ENCODE measurements at places on chromosomes 12 and 14.

DNA sequence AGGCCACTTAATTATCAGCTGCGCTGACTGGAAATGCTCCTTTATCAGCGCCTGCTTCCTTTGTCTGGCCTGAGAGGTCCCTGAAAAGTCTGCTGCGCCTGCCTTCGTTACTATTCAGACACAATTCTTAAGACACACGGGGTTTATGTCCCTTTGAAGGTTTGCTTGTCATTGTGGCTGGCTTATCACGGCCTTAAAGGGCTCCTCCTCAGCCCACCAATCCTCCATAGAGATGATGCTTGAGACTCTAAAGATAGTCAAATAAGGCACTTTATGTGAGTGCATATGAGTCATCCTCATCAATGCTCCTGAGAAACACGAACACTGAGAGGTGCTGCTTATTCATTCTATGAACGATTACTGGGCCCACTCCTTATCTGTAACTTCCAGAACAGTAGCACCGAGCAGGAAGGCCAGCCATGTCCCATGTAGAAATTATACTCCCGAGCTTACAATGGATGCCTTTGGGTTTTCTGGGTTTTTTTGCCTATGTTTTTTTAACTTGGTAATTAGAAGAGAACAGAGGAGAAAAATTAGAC, 1268.2 kb upstream of the TMEM132C start:
- DNase-seq = no peak

- DNase-seq = no peak
Measured at GRCh38 chr12:118851891-118852290, 129.4 kb upstream of the SRRM4 start.

GRCh38 chr12:88994537-88994936, 357.8 kb downstream of the DUSP6 start:
- DNase-seq = no peak

- DNase-seq = no peak
Measured at GRCh38 chr12:59700153-59700450, 104.3 kb downstream of the SLC16A7 start.

GRCh38 chr14:29410581-29410980, 517.1 kb downstream of the PRKD1 start:
- no peak for DNase-seq

DNA sequence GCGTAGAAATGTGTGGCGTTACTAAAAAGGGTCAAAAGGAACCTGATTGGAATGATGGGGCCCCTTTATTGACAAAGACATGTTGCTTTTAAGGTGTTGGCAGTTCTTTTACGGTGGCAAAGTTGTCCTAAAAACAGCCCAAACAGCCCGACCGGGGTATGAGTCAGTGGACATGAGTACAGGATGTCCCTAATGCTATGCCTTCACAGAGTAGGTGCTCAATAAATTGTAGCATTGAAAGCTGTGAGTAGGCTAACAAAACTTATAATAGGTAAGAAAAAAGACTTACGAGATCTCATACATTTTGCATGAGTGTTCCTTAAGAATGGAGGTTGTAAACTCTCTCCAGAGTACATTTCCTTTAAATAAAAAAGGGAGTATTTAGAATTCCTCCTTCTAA, 2.6 kb downstream of the ELK3 start:
- DNase-seq = no peak

DNA sequence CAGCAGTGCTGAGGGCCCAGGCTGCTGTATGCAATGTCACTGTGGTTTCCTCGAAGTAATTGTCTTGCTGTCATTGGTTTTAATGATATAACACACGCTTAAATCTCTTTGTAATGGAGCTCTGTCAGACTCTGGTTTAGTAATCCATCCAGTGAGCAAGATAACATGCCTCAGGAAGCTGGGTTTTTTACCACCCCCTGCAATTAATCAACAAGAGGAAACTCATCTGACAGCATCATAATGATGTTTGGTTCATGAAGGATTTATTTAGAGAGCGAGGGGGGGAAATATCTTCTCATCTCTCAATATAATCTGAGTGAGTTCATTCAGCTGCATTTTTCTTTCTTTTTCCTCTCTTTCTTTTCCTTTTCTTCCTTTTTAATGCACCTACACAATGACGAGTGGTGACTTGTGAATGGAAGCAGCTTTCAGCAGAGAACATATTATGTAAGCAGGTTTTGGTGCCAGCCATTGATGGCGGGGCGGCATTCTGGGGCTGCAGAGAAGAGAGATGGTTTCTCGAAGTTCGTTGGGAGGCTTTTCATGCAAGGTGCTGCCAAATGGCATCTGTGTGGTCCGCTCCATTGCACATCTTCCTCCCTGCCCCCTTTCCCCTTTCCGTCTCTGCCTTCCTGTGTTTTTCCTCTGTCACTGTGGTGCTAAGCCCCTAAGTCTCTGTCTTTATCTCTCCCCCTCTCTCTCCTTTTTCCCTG, 6.7 kb downstream of the RPH3A start:
- no peak for DNase-seq

- DNase-seq = no peak
Measured at GRCh38 chr14:76773956-76774820, 12.9 kb downstream of the VASH1 start.

DNA sequence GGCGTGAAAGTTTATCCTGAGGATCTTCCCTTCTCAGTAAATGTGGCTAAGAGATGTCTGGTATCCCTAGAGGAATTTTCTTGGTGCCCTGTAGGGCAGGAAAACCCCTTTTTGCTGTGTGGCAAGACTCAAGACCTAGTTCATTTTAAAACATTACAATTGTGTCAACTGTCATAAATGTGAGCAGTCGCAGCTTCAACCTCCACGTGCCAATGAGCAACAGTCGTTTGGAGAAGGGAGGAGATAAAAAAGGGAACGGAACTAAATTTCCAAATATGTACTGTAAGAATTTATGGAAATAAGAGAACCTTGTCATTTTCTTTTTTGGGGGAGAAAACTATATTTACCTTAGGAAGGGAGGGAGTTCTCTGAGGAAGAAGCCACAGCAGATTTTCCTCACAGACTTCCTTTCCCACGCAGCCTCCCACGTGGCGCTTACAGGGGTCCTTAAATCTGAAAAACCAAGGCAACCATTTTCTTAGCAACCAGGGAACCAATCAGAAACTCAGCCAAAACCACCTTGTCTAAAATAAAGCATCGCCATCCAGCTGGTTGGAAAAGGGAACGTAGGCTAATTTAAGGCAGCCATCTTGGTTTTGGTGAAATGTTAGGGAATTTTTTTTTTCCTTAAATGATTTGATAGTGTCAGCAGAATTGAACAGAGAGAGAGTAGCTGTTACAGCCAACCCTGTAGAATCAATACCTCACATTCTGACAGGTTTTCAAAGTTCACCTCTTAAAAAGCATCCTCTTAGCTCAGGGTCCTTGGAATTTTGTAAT, 99.1 kb downstream of the FIGNL2 start:
- no peak for DNase-seq

DNA sequence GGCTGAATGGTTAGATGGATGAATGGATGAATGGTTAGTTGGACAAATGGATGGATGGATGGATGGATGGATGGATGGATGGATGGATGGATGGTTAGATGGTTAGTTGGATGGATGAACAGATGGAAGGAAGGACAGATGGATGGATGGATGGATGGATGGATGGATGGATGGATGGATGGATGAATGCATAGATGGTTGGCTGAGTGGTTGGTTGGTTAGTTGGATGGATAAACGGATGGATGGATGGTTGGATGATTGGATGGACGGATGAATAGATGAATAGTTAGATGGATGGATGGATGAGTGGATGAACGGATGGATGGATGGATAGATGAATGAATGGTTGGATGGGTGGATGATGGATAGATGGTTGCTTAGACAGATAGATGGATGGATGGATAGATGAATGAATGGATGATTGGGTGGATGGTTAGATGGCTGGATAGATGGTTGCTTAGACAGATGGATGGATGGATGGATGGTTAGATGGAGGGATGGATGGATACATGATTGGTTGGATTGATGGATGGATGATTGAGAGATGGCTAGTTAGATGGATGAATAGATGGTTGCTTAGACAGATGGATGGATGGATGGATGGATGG, 48.8 kb upstream of the HSPB8 start:
- DNase-seq = no peak

- no peak for DNase-seq
Measured at GRCh38 chr12:44117337-44117736, 281.5 kb downstream of the TMEM117 start.

DNA sequence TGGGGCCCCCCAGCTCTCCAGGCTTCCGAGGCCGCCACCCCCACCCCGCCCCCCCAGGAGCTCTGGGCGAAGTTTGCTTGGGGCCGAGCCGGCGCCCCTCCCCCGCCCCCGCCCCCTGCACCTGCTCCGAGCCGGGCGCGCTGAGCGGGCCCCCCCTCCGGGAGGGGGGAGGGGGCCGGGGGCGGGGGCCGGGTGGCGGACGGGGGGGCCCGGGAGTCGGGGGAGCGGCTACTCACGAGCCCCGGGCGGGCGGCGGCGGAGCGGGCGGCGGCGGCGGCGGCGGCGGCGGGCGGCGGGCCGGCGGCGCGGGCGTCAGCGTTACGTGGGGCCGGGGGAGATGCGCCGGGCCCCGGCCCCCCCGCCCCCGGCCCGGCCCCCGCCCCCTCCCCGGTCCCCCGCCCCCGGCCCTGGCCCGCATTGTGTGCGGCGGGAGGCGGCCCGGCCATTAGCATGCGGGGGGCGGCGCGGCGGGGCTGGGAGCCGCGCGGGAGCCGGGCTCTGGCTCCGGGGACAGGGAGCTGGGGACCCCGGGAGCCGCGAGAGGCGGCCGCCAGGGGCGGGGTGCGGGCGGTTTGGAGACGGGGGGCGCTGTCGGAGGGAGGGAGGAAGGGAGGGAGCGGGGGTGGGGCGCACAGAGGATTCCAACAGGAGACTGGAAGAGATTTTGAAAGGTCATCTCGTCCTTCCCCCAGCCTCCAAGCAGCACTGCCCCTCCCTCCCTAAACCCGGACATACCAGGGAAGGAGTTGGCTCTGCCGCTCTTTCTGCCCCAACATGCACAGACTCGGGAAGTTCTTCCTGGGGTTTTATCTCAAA, at the start of gene ZNF219:
Gene ZNF219 (minus strand): TSS at position 580 of the 816 bp plus-strand sequence. CDS start 5,064 bp downstream, outside the sequence.
- no peak for DNase-seq

DNA sequence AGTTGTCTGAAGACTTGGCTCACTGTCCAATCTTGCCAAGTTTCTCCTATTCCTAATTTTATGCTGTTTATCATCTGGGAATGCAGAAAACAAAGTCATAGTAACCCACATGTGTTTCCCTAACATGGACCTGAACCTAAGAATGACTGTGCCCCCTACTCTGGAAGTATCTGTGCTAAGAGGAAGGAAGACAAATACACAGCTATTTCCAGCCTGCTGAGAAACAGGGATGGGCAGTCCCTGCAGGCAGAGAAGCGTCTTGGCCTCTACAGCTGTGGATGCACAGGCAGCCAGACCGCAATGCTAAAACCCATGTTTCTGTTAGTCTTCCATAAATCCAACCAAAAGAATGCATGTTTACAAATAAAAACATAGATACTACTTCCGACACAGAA, 56.2 kb downstream of the DUSP16 start:
- DNase-seq = no peak

Data from stimulated activated CD4-positive, alpha-beta T cell treated with anti-CD3 and anti-CD28 coated beads, Interleukin-1b, Interleukin-23, amount 100 ng/mL, for 24 hours (primary cell).